ENCODE measurements at places on chromosomes 1 and 21.

DNA sequence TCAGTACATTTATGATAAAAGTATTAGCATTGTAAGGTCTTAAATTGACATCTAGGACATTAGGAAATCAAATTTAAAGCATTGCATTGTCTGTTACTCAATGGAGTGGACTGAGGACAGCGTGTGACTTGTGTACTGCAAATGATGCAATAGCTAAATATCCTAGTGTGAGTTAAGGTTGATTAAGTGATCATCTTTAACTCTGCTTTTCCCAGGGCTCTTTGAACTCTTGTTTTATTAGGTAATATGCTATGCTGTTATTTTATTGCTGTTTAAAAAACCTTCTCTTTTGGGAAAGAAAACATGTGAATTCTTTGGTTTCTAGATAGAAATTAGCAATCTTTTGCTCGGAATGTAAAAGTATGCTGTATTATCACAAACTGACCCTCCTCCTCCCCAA, 38.6 kb downstream of the NFIA start:
- DNase-seq: no peak

DNA sequence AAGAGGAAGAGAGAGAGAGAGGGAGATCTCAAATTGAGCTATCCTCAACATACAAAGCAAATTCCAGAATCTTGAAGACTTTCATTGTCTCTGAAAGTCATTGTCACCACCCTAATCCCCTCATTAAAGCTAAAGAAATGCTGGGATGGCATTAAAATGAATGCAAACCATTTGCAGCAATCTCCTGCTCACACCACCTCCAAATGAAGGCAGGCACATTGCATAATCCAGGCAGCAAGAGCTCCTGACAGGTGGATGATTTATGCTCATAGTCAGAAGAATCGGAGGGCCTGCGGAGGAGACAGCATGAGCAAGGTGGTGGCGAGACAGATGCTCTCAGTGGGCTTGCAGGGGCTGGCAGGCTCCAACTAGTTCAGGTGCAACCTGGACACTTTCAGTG, 90.2 kb downstream of the ESRRG start:
- no peak for DNase-seq

- DNase-seq: no peak
Observed at GRCh38 chr1:17565461-17566252, 26.2 kb downstream of the ARHGEF10L start.

DNA sequence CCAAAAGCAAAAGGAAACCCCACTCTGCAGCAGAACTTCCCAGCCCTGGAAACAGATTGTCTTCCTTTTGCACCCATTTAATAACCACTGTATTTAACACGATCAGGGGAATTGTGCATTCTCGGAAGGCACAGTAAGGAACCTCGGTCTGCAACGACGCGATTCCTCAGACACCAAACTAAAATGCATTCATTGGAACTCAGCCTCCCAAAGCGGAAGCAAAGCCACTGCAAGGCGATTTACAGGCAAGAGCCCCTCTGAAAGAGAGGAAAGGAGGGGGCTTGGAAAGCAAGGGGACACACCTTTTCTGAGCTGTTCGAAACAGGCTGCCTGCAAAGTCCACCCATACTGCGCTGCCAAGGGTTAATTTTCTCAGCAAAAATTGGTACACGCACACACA, 297.7 kb downstream of the OMA1 start:
- no peak for DNase-seq

DNA sequence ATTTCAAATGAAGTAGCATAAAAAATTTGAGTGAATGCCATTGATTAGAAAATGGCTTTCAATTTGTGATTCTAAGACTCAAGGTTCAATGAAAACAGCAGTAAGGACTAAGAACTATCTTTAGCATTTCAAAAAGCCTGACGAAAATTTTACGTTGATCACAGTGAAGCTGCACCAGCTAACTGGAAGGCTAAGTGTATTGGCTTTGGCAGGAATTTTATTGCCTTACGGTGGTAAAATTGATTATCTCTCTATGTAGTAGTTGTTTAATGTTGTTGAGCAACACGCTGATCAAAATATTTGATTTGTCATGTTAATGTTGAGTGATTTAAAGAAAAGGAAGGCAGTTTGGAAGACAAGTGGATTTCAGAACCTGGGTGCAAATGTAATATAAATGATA, 49.6 kb downstream of the ATG4C start:
- no peak for DNase-seq

- peak; percentile 49 for DNase-seq
Observed at GRCh38 chr1:33302325-33302724, 18.6 kb downstream of the A3GALT2 start.

DNA sequence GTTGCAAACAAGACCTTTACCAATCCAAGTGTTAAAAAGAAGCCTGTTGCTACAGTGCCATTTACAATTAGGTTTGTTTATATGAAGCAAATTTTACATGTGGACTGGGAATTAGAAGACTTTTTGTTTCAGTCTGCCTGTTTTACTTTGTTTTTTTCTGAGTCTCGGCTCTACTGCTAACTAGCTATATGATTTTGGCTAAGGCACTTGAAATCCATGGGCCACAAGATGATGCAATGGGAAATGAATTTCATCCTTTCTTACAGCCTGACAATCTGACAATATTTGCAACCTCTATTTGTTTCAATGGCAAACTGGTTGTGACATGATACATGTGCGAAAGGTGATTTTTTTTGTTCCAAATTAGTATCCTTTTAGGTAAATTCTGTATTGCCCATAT, 3.7 kb upstream of the PEX11B start:
- no peak for DNase-seq

- no peak for DNase-seq
Observed at GRCh38 chr1:119467857-119468668, 38.9 kb upstream of the HSD3B1 start.

DNA sequence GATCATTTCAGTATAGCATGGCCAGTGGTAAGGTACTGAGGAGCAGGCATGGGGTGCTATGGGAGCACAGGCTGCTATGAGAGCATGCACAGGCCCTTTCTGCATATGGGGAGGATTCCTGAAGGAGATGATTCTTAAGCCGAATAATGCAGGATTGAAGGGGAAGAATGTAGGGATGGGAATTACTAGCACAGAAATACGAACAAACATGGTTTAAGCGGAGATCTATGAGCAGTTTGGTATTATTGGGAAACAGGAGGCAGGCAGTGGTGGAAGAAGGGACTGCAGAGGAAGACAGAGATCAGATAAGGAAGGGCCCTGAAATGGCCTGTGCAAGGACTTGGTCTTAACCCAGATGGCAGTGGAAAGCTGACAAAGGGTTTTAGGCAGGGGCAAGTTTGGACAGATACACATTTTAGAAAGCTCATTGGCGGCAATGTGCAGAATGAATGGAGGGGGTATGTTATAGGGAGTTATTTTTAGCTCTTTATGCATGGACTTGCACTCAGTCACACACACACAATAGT, 1.7 kb downstream of the OSCP1 start:
- DNase-seq: no peak

DNA sequence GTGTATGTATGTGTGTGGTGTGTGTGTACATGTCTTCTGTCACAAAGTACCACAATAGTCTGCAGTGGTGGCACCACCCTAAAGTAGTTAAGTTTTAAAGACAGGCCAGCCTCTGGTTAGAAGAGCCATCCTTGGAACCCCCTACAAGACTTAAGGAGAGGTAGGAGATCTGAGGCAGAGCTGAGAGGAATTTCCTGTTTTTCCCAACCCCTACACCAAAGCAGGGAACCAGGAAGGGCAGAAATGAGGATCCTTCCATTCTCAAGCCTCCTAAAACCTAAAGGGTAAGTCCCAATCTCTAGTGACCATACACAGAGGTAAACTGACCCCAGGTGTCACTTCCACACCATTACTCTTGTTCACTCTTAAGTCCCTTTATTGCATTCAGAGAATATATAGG, 11.1 kb downstream of the PEA15 start:
- no peak for DNase-seq

DNA sequence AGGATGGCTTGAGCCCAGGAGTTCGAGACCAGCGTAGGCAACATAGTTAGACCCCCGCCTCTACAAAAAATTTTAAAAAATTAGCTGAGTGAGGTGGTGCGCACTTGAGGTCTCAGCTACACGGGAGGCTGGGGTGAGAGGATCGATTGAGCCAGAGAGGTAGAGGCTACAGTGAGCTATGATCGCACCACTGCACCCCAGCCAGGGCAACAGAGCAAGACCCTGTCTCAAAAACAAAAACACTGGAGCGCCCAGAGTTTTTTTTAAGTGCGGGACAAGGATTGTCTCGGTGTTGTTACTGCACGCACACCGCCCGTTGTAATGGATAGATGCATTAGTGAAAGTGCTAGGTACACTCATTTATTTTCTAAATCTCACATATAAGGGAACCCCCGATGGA, 37.1 kb downstream of the PIK3CD start:
- DNase-seq: no peak

DNA sequence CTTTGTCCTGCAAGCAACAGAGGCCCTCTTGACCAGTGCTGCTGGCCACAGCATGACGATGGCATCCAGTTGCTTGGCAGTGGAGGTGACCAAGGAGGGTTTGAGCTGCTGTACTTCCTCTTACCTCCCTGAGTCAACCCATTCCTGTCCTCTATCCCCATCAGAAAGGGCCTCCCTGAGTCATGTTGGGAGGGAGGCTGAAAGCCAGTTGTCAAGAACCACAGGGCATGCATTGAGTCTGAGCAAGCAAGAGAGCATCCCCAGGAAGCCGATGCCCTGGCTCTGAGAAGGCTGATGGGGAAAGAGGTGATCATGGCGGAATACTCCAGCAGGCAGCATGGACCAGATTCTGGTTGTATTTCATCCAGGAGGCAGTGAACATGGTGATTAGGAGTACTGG, 69.6 kb downstream of the LACTBL1 start:
- no peak for DNase-seq

- DNase-seq: no peak
Observed at GRCh38 chr1:214454569-214455396, 96.6 kb downstream of the PTPN14 start.

DNA sequence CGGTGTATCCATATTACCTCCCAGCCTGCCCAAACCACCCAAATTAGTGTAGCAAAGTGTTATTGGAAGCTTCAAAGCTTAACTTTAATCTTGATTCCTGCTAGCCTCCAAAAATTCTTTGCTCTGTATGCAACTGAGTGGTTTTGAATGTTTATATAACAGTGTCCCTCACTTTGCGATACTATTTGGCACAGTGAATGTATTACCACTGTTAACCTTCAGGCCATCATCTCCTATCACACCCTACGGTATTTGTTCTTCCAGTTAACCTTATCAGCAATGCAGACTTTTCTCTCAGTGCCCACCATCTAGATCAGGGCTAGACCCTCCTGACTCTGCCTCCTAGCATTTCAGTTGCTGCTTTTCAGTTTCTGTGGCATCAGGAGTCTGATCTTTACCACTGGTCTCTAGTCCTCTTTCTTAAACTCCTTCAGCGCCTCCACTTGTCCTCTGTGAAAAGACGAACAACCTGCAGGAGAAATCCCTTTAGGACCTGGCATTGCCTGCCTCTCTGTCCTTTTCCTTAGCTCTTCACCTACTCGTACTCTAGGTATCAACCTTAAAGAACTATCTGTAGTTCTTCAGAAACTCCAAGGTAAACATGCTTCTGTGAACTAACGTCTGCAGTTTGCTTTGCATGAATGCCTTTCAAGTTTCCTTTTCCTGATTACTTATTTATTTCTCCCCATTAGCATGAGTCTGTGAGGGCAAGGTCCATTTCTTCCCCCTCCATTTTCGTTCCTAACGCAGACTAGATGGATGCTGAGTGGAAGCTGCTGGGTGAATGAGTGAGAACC, 71.7 kb downstream of the SNX7 start:
- no peak for DNase-seq

DNA sequence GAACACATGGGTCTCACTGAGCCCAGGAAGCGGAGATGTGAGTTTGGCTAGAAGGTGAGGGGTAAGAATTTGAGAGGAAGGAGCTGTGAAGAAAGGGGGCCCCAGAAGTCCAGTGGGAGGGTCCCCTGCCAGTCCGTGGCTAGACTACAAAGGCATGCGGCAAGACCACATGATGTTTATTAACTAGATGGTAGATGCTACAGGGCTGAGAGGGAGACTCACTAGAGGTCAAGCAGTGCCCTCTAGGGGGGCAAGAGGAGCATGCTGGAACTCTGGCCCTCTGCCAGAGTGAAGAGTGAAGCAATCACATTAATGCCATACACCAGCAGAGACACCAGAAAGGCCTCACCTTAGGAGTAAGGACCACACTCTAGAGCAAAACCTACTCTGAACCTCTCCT, 12.2 kb downstream of the KIAA0319L start:
- peak; percentile 70 for DNase-seq

- DNase-seq: no peak
Observed at GRCh38 chr1:22139066-22139594, 3.8 kb downstream of the WNT4 start.

GRCh38 chr1:243346468-243346867, 90.6 kb downstream of the SDCCAG8 start:
- no peak for DNase-seq

DNA sequence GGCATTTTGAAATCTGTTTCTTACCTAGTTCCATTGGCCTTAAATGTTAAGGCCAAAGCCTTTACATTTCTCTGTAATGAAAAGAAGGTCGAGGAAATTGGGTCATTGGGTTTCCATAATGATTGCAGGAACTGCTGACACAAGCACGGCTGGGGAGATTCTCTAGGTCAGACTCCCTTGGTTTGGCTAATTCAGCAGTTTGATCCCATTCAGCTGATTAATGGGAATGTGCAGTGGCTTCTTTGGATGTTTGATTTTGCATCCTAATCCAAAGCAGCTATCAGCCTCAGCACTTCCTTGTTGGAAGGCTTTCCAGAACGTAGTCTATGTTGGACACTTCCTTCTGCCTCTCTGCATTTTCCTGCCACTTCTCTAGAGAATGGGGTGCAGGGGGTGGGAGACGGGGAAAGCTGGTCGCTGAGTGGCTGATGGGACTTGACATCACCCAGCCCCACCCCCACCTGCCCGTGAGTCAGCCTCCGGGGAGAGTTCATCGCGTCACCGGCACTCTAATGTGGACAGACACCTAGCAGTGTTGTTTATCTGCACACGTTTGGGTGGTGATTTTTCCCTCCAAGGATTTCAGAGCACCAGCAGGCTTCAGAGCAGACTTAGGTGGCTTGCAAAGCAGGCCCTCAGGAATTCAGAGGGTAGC, 5.4 kb downstream of the PSEN2 start:
- no peak for DNase-seq

DNA sequence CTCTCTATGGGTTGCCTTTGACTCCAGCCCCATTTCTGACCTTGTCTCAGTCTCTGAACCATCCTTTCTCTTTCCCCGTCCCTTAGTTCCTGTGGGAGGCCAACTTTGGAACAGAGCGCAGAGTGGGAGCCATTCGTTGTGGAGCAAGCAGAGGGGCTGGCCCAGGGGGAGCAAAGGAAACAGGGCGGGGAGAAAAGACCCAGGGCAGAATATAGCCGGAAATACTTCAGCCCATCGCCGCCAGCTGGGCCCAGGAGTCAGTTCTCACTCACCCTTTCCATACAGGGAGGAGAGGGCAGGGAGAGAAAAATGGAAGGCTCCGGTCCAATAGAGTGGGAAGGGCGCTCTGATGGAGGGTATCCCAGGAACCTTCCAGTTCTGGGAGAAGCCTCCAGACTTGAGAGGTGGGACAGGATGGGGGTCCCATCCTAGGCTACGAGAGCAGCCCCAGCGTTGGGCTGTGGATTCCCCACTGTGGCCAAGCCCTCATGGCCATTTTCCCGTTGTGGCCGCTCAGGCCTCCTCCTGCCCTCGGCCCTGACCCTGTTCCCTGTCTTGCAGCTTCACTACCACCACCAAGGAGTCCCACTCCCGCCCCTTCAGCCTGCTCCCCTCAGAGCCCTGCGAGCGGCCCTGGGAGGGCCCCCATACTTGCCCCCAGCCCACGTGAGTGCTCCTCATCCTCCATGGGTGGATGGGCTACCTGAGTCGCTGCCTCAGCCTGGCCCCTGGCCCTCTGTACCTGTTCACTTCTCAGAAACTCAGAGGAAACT, 10.9 kb downstream of the PEAR1 start:
- DNase-seq: no peak

GRCh38 chr1:111172463-111172862, 28.0 kb downstream of the DENND2D start:
- no peak for DNase-seq
